ENCODE measurements at places on chromosomes 12 and 14. TPM values are rescaled to one million over a fixed set of nuclear protein-coding genes. Genes with fewer than 3 reads are reported as not detected.

DNA sequence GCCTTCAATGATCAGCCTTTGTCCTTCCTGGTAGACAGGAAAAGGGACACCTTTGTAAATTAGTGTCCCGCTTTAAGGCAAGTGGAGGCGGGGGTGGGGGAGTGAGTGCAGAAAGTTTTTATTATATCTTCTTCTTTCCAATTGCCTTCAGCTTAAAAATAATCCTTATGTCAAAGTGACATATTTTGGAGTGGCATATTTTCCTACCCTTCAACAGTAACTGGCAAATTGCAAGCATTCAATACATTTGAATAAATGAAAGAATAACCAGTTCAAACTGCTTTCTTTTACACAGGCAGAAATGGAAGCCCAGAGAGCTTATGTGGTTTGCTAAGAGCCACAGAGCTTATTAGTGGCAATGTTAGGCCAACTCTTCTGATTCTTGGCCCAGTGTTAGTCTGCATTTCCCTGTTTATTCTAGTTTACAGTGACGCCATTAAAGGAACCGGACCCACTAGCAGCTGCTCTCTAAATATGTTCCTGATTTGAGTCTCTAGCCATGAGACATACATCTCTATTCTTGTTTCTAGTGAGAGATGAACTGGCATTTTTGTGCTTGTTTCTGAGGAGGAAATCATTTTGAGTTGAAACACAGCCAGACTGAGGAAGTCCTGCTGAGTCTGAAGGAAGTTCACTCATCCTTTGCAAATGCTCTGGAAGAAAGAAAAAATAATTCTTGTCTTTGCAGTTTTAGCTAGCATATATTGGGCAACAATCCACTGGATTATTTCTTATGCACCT lies 468.7 kb downstream of the NOVA1 start:
- H3K27me3 ChIP-seq, result no peaks in the 10 kb centered on the region
- no peak overlapping the region for H3K4me3 ChIP-seq
- no peaks in the 10 kb centered on the region for H3K4me1 ChIP-seq
- H3K27ac ChIP-seq, result peak overlapping the region; percentile 43

DNA sequence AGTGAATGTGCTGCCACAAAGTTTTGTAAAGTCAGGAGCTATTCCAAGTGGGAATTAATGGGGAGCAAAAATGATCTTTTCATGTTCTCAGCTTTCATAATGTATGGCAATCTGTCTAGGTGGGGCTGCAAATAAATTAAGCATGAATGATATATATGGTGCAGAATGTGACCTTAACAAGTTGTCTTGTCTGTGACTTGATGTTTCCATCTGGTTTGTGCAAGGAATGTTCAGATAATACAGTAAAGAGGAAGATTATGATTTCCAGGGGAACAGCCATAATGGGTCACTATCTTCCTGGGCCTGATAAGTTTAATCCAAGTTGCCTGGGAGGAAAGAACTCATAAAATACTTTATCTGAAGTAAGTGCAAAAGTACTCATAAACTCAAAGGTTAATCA lies 1815.8 kb upstream of the FLRT2 start:
- H3K27ac ChIP-seq, result no peak overlapping the region
- H3K36me3 ChIP-seq, result no peaks in the 10 kb centered on the region
- no peaks in the 10 kb centered on the region for H3K4me1 ChIP-seq

DNA sequence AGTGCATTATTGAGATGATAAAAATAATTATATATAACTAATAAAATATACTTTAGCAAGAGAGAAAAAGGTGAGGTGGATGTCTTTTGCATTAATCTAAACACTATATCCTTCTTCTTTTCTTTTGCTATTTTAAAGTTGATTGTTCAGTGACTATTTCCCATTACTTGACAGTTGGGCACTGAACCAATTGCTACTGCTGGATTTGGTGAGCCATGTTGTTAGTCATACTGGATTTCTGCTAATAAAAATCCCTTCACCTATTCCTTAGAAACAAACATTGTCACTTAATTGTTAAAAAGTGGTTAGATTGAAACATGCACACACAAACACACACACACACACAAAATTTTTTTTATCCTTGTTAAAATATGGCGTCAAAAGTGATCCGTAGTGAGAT lies 251.6 kb upstream of the ALG10 start:
- H3K4me3 ChIP-seq, result no peak overlapping the region
- no peak overlapping the region for H3K27ac ChIP-seq
- DNase-seq, result no peak

DNA sequence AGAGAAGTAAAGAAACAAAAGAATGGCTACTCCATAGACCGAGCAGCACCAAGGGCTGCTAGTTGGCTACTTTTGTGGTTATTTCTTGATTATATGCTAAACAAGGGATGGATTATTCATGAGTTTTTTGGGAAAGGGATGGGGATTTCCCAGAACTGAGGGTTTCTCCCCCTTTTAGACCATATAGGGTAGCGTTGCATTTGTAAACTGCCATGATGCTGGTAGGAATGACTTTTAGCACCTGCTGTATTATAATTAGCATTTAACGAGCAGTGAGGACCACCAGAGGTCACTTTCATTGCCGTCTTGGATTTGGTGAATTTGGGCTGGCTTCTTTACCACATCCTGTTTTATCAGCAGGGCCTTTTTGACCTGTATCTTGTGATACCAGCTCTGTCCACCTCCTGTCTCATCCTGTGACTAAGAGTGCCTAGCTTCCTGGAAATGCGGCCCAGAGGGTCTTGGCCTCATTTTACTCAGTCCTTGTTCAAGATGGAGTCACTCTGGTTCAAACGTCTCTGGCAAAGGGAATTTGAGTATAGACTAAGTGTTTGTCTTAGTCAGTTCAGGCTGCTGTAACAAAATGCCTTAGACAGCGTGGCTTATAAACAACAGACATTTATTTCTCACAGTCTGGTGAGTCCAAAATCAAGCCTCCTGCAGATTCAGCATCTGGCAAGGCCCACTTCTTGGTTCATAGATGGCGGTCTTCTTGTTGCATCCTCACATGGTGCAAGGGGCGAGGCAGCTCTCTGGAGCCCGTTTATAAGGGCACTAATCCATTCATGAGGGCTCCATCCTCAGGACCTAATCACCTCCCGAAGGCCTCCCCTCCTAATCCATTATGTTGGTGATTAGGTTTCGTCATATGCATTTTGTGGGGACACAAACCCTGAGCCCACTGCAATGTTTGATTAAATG lies 348.3 kb upstream of the SFSWAP start:
- peaks cover 14% of the 10 kb centered on the region for H3K4me1 ChIP-seq
- no peak for DNase-seq
- no peak overlapping the region for H3K4me3 ChIP-seq
- no peaks in the 10 kb centered on the region for H3K36me3 ChIP-seq

Gene TAC3
- 2.6 TPM for total RNA-seq

Gene COL2A1
- 56.7 TPM for total RNA-seq

All from spinal cord (tissue), 10 donors.